ENCODE measurements at places on chromosomes 1 and 21.

DNA sequence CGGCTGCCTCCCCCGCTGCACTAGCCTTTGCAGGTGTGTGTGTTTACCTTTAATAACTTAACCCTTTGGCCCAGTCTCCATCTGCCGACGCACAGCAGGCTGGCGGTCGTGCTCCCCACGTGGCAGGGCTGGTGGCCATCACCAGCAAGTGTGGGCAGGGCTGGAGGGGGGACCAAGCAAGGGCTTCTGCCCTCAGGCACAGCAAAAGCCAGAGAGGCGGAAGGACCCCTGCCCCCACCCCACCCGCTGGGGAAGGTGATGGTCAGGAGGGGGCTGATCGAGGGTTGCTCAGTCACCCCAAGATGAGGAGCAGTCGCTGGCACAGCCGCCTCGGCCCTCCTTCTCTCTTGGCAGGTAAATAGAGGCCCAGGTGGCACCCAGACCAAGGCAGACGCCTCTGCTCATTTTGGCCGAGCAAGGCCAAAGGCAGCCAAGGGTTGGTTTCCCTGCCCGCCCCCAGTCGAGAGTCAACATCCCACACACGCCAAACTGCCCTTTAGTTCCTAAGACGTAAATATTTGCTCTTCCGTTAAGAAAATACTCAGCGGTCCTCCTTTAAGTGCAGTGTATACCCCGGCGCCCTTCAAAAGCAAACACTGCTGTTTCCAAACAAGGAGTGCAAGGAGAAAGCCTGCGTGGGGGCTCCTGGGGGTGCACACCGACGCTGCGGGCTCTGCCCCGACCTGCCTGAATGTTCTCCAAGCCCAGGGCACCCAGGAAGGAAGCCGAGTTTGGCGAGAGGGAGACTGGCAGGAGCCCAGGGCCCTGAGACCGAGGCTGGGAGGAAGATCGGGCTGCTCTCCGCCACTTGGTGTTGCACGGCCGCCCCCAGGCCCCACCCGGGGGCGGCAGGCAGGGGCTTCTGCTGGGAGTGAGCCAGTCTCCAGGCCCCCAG lies 82.7 kb downstream of the SIK1 start:
- no peak overlapping the region for H3K4me3 ChIP-seq
- peak; percentile 48 for DNase-seq
- no peaks in the 10 kb centered on the region for H3K36me3 ChIP-seq
- H3K27ac ChIP-seq, result no peak overlapping the region
- peaks cover 46% of the 10 kb centered on the region for H3K4me1 ChIP-seq

DNA sequence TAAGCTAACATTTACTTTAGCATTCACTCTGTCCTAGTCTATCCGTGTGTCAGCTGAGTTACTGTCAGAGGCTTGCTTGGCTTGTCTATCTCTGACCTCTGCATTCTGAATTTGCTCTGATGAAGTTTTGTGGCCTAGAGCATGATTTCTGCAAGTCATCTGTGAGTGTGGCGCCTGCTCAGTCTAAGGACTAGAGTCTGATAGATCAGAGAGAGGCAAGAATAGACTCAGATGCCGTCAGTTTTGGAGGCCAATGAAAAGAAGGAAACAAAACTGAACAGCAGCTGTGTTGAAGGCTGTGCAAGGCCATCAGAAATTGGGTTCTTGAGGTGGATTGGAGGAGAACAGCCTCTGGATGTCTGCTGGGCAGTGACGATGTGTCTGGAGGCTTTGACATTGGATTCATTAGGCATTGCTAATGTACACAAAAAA lies 573.1 kb downstream of the USP25 start:
- H3K27ac ChIP-seq, result no peak overlapping the region
- DNase-seq, result no peak
- peaks cover 42% of the 10 kb centered on the region for H3K27me3 ChIP-seq
- no peaks in the 10 kb centered on the region for H3K36me3 ChIP-seq
- H3K4me1 ChIP-seq, result no peaks in the 10 kb centered on the region

DNA sequence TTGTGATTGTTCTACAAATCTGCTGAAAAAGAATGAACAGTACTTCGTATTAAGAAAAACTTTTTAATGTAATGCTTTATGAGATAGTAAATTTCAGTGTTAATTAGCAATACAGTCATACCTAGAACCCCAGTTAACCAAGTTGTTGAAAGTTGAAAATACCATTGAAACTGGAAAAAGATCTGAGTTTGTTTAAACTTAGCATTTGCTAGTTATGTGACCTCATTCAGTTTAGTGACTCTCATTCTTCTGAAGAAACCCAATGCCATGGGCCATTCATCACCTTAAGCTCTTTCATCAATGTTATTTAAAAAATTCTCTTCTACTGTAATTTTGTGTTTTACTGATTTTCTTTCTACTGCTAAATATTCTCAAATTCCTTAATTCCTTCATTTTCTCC lies 20.2 kb downstream of the RCOR3 start:
- no peak for DNase-seq
- no peak overlapping the region for H3K4me3 ChIP-seq
- no peaks in the 10 kb centered on the region for H3K27me3 ChIP-seq
- H3K36me3 ChIP-seq, result peaks cover 34% of the 10 kb centered on the region
- peaks cover 6% of the 10 kb centered on the region for H3K4me1 ChIP-seq
- no peak overlapping the region for H3K27ac ChIP-seq

- H3K27me3 ChIP-seq, result no peaks in the 10 kb centered on the region
- no peak overlapping the region for H3K4me3 ChIP-seq
- no peak overlapping the region for H3K27ac ChIP-seq
- H3K4me1 ChIP-seq, result peaks cover 22% of the 10 kb centered on the region
Observed at GRCh38 chr1:219419860-219420259, 193.0 kb downstream of the ZC3H11B start.

DNA sequence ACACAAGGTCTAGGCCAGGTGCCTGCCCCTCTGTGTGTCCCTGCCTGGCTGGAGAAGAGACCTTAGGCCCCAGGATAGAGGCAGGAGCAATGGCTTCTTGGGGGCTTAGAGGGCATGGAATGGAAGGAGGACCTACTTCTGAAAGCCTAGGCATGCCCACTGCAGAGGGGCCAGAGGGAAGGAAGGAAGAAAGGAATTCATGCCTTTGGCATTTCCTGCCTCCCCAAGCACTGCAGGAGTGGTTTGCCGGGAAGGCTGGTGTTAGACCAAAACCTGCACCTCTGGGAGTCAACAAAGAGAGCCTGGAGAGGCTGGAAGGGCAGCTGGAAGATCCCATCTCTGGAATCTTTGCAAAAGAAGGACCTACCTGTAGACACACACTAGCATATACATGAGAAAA lies 50.7 kb upstream of the KCNE2 start:
- no peaks in the 10 kb centered on the region for H3K36me3 ChIP-seq
- peak; percentile 28 for DNase-seq
- no peak overlapping the region for H3K27ac ChIP-seq

DNA sequence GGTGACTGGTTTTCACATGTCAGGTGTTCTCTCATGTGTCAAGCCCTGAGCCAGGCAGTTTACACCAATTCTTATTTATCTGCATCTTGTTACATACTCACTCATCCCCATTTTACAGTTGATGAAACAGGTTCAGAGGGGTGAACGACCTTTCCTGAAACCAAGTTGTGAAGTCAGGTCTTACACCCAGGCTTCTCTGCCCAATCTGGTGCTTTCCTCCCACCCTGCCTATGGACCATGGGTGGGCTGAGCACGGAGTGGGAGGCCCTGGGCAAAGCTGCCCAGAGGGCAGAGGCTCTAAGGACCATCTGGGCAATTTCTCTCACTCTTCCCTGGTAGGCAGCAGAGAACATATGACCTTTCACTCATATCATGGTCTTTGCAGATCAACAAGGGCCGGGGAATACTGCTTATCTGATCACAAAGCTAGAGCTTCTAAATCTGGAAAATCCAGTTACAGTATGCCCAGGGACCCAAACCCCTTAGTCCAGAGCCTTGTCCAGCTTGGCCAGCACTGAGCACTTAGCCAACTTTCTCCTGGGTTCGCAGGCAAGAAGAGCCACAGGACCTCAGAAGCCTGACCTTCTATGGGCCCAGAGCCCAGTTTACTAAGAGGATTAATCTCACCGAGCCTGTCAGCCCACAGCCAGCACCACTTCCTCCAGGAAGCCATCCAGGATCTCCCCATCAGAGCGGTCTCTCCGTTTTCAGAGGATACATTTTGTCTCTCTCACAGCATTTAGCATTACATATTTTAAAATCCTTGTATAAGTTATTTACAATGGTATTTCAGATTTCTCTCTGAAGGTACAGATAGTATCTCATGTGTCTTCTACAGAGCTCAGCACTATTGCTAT lies 16.0 kb upstream of the TTC39A start:
- H3K4me1 ChIP-seq, result no peaks in the 10 kb centered on the region
- H3K36me3 ChIP-seq, result no peaks in the 10 kb centered on the region
- H3K4me3 ChIP-seq, result no peak overlapping the region
- no peaks in the 10 kb centered on the region for H3K27me3 ChIP-seq
- H3K27ac ChIP-seq, result no peak overlapping the region

DNA sequence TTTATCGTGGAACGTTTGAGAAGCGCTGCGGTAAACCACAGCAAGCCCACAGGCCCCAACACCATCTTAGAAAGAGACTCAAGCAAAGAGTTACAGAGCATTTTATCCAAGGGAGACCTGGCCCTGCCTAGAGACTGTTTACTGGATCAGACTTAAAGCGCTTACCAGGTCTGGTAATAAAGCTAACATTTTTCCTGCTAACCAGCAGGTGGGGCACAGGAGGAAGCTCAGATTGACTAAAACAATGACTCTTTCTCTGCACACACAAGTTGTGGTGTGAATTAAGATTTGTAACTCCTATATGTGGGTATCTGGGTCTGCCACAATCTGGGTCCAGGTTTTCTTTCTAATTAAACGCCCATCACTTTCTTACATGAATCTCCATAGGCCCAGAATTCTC lies 136.5 kb upstream of the ETS2 start:
- H3K27me3 ChIP-seq, result peaks cover 57% of the 10 kb centered on the region
- DNase-seq, result peak; percentile 56
- no peak overlapping the region for H3K4me3 ChIP-seq
- H3K27ac ChIP-seq, result no peak overlapping the region
- no peaks in the 10 kb centered on the region for H3K4me1 ChIP-seq

- H3K4me3 ChIP-seq, result no peak overlapping the region
- peaks cover 21% of the 10 kb centered on the region for H3K27me3 ChIP-seq
- H3K4me1 ChIP-seq, result no peaks in the 10 kb centered on the region
Observed at GRCh38 chr1:204742676-204743251, 57.2 kb upstream of the LRRN2 start.

DNA sequence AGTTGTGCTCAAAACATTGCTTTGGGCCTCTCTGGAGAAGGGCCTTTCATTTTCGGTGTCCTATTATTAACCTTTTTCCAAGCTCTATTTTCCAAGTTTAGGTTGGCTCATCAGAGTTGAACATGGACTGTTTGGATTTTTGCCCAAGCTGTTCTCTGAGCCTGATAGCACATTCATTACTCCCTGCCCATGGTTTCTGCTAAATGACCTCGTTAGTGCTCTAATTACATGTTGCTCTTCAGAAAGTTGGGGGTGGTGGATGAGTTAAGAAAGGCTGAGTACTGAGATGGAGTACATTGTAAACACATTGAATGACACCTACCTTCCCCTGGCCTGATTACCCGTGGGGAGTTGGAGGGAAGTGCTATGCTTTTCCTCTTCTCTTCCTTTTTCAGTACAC lies 38.9 kb downstream of the LMO4 start:
- H3K4me1 ChIP-seq, result no peaks in the 10 kb centered on the region
- H3K27me3 ChIP-seq, result no peaks in the 10 kb centered on the region
- no peaks in the 10 kb centered on the region for H3K36me3 ChIP-seq

DNA sequence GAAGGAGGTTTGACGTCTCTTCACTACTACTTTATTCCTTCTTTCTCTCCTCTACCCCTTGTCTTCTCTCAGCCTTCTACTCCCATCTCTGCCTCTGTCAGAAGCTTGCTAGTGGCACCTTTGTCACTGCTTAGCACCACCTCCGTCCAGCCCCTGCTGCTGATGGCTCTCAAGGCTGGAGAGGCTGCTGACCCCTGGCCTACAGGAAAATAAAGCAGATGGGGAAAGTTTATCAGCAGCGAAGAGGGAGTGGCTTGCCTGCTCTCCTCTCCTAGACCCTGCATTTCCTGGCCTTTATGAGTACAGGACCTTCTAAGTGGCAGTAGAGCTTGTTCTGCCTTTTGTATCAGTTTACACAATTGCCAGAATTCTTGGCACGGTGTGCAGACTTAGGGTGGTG lies 27.0 kb downstream of the PROX1 start:
- H3K36me3 ChIP-seq, result no peaks in the 10 kb centered on the region
- H3K4me3 ChIP-seq, result no peak overlapping the region
- H3K27ac ChIP-seq, result no peak overlapping the region
- no peaks in the 10 kb centered on the region for H3K4me1 ChIP-seq

- DNase-seq, result no peak
- peaks cover 31% of the 10 kb centered on the region for H3K4me1 ChIP-seq
- H3K27me3 ChIP-seq, result no peaks in the 10 kb centered on the region
Observed at GRCh38 chr1:44511769-44512168, 106.7 kb downstream of the RNF220 start.

- no peaks in the 10 kb centered on the region for H3K36me3 ChIP-seq
- no peaks in the 10 kb centered on the region for H3K27me3 ChIP-seq
- H3K4me1 ChIP-seq, result no peaks in the 10 kb centered on the region
- H3K4me3 ChIP-seq, result no peak overlapping the region
- H3K27ac ChIP-seq, result no peak overlapping the region
Observed at GRCh38 chr1:62337706-62338631, 18.7 kb upstream of the KANK4 start.

DNA sequence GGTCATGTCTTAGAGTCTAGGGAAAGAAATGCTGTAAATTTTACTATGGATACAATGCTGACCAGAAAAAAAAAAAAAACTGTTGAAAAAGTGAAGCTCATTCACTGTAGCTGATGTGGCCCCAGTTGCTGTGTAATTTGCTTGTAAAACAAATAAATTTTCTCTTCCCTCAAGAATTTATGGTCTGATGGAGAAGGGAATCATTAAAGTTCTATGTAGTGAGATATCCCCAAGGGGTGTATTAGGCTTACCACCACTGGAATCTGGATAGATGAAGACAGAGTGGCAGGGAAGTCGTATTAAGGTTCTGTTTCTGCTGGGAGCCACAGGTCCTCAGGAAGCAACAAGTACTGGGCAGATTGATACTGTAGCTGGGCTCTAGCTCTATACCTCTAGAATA lies 860.0 kb downstream of the LTN1 start:
- no peak overlapping the region for H3K27ac ChIP-seq
- DNase-seq, result no peak
- H3K4me1 ChIP-seq, result no peaks in the 10 kb centered on the region

DNA sequence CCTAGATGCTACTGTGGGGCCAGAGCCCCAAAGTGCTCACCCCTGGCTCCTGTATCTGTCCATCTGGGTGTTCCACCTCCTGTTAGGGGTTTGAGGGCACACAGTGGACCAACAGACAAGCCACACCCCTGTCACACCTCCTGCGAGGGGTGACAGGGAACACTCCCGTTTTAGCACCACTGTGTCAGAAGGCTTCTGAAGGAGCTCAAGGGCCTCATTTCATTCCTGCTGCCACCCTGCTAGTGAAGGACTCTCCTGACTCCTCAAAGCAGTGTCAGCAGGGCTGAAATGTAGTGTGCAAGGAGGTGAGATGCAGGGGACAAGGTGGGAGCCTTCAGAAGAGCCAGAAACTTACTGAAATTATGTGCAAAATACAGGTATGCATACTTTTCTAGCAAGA lies 174.6 kb downstream of the GPATCH2 start:
- H3K4me1 ChIP-seq, result no peaks in the 10 kb centered on the region
- H3K36me3 ChIP-seq, result no peaks in the 10 kb centered on the region
- no peak overlapping the region for H3K27ac ChIP-seq
- H3K27me3 ChIP-seq, result no peaks in the 10 kb centered on the region

GRCh38 chr1:230392920-230393521 lies 33.1 kb downstream of the PGBD5 start:
- H3K4me3 ChIP-seq, result no peak overlapping the region
- H3K27ac ChIP-seq, result no peak overlapping the region
- no peaks in the 10 kb centered on the region for H3K36me3 ChIP-seq

- no peaks in the 10 kb centered on the region for H3K36me3 ChIP-seq
- peaks cover 36% of the 10 kb centered on the region for H3K27me3 ChIP-seq
- H3K4me3 ChIP-seq, result no peak overlapping the region
Observed at GRCh38 chr1:30313584-30313983, 409.8 kb downstream of the MATN1 start.
